Activated naive CD4-positive, alpha-beta T cell treated with anti-CD3 and anti-CD28 coated beads, Interleukin-2, amount 50 U/mL, for 16 hours (primary cell): ENCODE measurements at places on chromosomes 11 and 22.

- no peak for DNase-seq
These were observed 45.6 kb downstream of the PISD start for GRCh38 chr22:31616315-31616980.

GRCh38 chr11:33691066-33691864 lies 9.4 kb downstream of the C11orf91 start:
- no peak for DNase-seq

DNA sequence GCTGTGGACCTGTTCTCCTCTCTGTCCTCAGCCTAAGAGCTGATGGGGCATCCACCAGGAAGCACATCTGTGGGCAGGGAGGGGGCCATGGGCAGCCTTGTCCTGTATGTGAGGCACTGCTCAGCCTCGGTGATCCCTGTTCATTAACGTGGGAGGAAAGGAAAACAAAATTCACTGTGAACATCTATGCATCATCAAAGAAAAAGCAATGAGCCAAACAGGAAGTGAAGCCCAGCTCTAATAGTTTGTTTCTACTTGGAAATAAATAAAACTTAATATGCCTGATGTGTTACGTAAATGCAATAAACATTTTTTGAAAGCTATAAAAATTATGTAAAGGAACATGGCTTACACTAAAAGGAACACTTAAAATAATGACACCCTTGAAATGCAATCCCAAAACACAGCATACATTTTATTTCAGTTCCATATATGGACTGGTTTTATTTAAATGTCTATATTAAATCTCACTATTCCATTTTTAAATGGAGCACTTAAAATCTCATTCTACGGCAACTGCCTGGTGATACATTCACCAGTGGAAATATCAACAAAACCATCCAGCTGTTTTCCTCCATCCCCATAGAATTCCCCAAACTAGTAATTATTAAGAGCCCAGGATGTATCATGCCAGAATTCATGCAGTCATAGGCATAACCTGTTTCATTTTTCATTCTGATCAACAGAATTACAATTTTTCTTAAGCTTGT lies 78.3 kb downstream of the ZNF280B start:
- no peak for DNase-seq

GRCh38 chr22:43884600-43885318 lies 7.1 kb downstream of the PNPLA5 start:
- peak; percentile 45 for DNase-seq

GRCh38 chr22:29528144-29528543 lies 25.4 kb downstream of the THOC5 start:
- no peak for DNase-seq

- no peak for DNase-seq
These were observed 104.1 kb downstream of the ETS1 start for GRCh38 chr11:128483211-128483788.

GRCh38 chr11:121578251-121578976 lies 125.6 kb upstream of the SORL1-AS1 start:
- DNase-seq: no peak

DNA sequence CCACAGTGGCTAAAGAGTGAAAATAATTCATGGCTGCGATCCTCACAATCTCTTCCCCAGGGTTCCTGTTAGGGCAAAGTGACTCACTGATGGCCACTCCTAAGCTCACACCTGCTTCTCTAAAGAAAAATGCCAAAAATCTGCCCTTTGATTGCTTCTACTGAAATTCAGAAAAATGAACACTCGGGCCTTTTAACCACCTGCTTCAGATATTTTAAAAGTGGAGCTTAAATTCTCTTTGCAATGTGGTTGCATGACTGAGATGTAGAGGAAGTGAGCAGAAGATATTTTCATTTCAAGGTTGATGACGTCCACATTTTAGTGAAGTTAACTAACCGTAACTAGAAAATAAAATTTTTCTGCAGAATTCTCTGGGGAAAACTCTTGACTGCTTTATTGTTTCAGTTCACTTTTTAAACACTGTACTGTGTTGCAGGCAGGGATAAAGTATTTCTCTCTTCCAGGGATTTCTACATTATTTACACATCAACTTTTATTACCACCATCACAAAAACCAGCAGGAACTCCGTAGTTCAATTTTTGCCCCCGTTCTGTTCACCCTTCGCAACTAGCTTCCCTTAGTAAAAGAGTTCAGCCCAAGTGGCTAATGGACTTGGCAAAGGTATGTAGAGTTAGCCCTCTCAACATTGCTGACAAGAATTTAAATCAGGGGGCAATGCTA lies 8.5 kb downstream of the RAB30 start:
- no peak for DNase-seq

DNA sequence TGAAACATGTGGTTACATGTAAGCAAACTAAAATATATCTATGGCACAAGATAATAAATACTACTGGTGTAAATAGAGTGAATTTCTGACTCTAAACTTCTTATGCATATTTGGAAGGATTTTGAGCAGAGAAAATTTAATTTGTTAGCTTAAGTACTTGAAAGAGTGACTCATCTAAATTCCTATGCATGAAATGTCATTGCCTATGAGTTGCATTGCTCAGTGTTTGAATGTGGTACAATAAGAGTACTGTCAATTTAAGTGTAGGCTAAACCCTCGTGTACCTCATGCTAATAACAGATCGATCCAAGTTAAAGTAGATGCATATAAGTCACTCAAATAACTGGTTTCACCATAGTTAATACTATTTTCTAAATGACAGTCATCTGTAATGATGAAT lies 5.3 kb upstream of the CARD18 start:
- no peak for DNase-seq

- DNase-seq: no peak
These were observed 1401.9 kb downstream of the FAM181B start for GRCh38 chr11:81331611-81332235.

DNA sequence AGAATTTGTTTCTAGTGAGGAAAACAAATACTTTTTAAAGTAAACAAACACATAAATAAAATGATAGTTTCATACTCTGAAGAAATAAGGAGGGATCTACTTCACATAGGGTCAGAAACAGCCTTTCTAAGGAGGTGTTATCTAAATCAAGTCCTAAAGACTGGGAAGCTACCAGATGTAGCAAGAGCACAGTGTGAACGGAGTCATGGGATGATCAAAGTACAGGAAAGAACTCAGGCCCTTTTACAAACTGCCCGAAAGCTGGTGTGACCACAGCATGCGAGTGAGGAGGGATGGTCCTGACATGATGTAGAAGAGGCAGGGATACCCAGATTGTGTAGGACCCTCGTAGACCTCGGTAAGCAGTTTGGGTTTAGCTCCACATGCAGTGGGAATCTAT lies 102.8 kb downstream of the ARHGAP32 start:
- DNase-seq: no peak

- DNase-seq: no peak
These were observed 4.1 kb upstream of the GAS2L1 start for GRCh38 chr22:29302402-29302680.

GRCh38 chr11:88886796-88887195 lies 179.0 kb downstream of the GRM5 start:
- peak; percentile 12 for DNase-seq

- no peak for DNase-seq
These were observed 76.6 kb downstream of the FBLN1 start for GRCh38 chr22:45579306-45579705.

DNA sequence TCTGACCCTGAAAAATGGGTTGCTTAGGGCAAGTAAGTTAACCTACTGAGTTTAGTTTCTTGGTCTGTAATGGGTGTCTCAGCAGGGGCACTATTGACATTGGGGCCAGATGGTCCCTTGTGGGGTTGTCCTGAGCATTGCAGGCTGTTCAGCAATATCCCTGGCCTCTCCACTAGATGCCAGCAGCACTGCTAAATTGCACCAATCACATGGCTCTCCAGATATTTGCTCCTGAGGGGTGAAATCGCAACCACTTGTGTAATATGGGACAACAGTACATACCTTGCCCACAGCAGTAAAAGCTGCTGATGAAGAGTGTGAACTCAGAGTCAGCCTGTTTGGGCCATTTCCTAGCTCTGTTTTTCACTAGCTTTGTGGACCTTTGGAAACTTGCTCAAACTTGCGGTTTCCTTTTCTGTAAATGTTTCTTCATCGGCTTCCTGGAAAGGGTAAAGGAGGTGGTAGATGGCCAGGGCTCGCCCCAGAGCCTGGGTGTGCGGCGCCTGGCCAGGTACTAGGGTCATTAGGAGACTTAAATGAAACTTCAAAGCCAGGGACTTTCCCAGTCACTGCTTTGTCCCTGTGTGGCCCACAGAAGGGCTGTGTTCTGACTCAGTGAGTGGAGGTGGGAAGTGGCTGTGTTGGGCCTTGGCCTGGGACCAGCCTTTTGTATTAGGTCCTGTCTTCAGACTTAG lies 13.0 kb downstream of the NCF4 start:
- DNase-seq: no peak

- no peak for DNase-seq
These were observed 60.3 kb downstream of the CWF19L2 start for GRCh38 chr11:107397357-107397756.

- DNase-seq: no peak
These were observed 23.3 kb downstream of the LRP5 start for GRCh38 chr11:68335683-68336082.

DNA sequence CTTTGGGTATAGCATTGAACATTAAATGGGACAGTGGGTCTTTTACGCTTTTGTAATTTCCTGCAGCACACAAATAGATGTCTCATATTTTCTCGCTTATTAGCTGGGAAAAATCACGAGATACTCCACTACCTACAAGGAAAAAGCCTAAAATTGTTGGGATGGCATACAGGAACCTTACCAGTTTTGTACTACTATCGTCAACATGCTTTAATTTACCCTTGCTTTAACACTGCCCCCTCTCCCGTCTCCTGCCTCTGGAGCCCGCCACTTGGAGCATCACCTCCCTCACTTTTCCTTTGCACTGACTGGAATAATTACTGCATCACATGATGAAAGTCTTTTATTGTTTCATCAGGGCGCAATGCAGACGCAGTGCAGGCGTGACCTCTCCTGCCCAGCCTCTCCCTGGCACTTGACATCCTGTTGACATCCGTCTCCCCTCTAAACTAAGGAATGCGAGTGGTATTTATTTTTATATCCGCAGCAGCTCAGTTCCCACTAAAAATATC lies 1.0 kb upstream of the FNBP4 start:
- DNase-seq: peak; percentile 28

GRCh38 chr22:50011447-50012210 lies 936 bp downstream of the IL17REL start:
- DNase-seq: peak; percentile 8

DNA sequence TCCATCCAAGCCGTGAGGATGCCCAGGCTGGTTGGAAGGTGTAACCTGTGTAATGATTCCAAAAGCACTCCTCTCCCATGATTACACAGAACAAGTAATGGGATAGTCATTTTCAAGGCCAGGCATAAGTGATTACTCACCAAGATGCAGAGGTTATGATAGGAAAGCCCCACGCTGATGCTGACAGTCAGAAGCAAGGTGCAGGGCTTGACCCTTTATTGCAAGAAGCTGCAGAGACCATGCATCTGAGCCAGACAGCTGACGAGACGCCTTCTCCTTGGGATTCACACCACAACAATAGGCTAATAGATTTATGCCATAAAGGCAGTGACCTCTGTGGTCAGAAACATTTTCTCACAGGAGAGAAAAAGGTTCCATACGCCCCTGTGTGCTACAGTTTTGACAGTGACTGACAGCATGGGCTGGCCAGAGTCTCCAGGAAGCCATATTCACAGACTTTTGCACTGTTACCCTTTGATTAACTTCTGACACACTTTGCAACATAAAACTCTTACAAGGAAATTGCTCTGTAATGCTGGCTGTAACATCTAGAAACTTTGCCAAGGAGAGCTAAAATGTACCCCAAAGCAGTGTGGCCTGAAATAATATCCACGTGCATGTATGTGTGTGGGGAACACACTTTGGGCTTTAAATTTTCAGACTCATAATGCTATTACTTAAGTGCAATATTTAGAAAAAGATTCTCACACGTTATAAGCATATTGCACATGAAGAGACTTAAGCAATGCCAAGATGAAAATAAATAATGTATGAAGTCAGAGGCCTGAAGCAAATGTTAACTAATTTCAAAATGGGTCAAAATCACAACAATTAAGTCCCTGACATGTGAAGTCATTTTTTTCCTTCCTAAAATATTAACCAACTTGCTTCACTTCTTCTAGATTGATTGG lies 1079.0 kb upstream of the TENM4 start:
- no peak for DNase-seq

GRCh38 chr11:60966890-60967289 lies 4.6 kb upstream of the CD6 start:
- DNase-seq: no peak

GRCh38 chr11:101914341-101914737 lies 471 bp upstream of the CEP126 start:
- no peak for DNase-seq

DNA sequence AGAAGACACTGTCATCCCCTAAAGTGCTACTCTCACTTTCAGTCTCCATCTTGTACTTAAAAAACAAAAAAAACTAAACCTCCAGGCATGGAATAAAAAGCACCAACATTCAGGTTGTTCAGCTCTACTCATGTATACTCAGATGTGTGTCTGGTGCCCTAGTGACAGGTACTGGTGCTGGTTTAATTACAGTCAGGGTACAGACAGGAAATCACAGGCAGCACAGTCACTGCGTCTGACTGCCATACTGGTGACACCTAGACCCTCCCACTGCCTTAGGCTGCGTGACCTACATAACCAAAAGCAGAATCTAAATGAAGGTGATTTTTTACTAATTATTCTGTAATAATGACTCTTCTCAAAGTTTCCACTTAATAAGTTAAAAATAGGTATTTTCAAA lies at the start of gene ARHGAP32:
Gene ARHGAP32, minus strand, starts transcription at position 176 of the 400 bp plus-strand sequence. Its CDS starts 127 bp downstream, at position 49.
- no peak for DNase-seq

DNA sequence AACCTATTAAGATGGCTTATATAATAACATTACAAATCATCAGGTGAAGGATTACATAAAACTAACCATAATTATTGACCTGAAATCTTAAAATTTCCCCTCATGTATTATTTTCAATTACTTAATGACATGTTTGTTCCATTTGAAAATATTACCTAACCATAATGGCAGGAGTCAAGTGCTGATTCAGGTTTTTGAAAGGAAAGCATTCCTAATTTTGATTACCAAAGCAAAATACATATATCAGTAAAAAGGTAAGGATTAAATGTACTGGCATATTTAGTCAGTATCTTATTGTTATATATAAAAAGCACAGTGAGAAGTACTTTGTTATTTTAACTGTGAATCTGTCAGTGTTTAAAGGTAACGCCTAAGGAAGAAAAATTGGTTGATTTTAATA lies 960.0 kb upstream of the CNTN5 start:
- no peak for DNase-seq

DNA sequence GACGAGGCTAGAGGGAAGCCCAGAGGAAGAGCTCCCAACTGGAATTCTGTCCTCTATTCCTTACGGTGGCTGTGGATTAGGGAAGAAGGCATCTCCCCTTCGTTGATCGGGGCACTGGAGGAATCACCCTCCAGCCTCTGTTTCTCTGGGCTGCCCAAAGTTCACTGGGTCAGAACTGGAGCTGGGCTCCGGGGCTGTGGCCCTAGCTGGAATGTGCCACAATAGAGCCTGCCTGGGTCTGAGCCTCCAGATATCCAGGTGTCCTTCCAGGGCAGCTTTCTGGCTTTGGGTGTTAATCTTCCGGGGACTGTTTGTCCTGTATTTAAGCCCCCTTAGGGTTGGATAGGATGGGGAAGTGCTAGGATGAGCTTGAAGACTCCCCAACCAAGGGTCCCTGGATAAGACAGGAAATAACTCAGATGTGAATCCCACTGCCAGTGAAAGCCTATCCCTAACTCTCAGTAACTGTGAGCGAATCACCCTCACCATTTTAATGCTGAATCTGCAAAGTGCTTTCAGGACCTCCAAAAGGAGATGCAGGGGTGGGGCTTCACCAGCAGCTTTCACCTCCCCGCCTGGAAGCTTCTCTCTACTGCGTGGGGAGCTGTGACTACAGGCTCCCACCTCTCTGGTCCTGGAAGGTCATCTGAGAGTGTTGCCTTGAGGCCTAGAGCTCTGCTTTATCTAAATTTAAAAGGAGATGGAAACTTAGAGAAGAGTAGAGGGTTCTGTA lies 9.5 kb downstream of the YPEL4 start:
- no peak for DNase-seq
